ENCODE measurements at places on chromosomes 13 and 19. TPM values are rescaled to one million over a fixed set of nuclear protein-coding genes. Genes with fewer than 3 reads are reported as not detected.

DNA sequence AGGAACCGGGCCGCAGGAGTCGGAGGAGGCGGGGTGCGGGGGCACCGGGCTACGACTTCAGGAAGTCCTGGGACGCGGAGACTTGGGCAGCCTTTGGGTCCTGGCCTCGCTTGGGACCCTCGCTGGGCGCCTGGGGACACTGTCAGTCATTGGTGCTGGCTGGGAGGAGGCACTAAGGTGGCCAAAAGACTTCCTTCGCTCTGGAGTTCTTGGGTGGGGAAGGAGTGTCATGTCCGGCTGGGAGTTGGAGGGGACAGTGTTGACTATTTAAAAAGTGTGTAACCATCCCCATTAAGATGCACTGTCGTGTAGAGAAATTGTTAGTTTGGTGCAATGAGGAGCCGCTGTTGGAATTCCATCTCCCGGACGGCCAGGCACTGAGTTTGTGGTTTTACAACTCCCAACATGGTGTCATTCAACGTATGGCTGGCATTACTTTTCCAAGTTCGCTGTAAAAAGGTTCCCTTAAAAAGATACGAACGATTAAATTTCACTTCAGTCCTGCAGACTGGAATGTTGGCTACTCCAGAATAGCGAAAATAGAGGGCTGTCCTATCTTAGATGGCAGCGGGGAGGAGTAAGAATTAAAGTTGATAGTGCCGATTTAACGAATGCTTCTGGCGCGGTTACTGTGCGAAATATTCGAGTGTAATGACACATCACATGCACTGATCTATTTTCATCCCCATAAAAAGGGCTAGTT is 776 bp downstream of the DNAJC3 start:
- peak; percentile 22 for DNase-seq

RNF225 gene
- 0.99 TPM for total RNA-seq

BABAM1 gene
- 43.6 TPM for total RNA-seq

DNA sequence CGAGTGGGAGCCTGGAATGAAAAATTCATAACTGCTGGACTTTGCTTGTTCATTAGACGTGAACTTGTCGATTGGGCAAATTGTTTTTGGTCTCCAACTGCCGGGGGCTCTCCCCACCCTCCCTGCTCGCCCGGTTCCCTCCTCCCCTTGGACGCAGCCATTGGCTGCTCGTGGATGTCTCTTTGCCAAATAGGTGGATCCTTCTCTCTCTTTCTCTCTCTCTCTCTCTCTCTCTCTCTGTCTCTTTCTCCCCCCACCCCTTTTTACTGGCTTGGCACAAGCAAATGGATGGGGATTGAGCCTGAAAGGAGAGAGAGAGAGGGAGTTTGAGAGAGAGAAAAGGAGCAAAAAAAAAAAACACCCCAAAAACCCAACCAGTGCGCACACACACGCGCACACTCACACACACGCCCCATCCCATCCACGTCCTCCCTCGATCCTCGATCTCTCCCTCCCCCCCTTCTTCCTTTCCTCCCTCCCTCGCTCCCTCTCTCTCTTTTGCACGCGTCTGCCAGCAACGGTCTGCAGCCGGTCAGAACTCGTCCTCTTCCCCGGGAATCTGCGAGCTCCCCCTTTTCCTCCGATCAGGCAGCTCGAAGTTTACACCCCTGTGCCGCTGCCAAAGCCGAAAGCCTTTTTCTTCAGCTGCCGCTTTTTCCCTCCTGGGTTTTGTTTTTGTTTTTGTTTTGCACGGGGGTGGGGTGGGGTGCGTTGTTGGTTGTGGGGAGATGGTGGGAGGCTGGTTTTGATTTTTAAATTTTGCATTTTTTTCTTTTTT is 27.8 kb downstream of the NFIX start:
- DNase-seq = peak; percentile 98

- DNase-seq = no peak
These were observed 59.8 kb upstream of the RCBTB2 start for GRCh38 chr13:48592688-48593049.

DNA sequence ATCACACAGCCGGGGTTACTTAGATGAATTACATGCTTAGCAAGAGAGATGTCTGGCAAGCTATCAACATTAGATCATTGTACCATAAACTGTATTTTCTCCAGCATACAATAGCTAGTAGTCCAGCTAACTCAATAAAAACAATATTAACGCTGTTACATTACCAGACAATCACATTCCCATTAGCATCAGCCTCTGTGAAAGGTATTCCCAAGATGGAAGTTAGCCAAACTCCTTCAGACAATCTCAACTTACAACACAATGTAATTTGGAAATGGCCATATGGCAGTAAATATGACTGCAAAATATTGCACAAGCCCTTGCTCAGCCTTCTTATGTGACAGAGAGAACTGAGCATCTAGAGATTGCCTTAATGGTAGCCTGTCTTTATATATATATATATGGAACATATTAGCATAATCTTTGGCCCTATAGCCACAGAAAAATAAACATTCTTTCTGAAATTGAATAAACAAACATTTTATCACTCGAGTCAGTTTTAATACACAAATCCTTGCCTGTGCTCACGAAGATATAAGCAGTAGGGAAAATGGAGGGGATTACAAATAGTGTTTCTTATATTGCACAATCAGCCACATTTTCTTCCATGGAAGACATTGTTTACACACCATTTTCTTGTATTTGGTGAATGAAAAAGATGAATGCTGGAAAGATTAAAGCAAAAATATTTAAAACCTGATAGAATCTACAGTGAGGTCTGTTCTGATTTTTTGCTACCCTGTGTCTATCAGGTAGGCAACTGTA is 1060.5 kb downstream of the DIAPH3 start:
- peak; percentile 71 for DNase-seq

DNA sequence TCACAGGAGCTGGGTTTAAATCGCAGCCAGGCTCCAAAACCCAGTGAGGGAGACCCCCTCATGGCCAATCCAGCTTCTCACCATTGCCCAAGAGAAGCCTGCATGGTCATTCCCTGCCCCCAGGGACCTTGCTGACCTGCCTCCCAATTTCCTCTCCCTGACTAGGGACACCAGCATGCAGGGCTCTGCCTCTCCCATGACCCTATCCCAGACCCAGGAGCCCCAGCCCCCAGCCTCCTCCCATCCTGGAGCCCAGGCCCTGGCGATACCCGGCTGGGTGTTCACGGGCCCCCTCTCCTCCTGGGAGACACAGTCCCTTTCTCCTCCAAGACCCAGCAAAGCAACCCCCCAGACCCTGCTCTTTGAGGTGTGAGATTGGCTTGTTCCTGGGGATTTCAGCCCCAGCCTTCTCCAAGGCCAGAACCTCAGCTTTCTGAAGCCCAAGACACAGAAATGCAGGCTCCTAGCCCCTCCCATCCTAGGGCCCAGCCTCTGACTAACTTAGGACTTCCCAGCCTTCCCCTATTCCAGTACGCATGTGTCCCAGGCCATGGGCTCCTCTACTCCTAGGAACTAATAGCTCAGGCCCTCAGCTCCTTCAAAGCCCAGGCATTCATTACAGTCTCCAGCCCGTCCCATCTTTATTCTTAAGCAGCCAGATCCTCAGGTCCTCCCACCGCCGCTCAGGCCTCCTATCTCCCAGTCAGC is 1.1 kb downstream of the GYS1 start:
- DNase-seq = peak; percentile 78

- DNase-seq = no peak
These were observed 18.0 kb downstream of the CAPN12 start for GRCh38 chr19:38726284-38726673.

DNA sequence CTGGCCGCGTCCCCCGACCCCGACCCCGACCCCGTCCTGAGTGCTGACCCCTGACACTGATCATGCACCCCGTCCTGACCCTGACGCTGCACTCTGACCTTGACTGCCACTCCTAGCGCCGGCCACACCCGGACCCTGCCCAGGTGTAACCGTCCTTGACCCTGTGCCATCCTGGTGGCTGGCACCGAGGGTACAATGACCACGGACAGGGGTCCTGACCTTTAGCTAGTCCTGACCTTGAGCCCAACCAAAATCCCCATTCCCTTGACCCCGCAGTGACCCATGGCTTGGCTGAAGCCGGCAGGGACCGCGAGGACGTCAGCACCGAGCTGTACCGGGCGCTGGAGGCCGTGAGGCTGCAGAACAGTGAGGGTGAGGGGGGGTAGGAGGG is 25.9 kb downstream of the CLEC4M start:
- DNase-seq = no peak

- peak; percentile 74 for DNase-seq
These were observed 11.3 kb downstream of the GTPBP3 start for GRCh38 chr19:17348700-17349099.

GRCh38 chr13:77698201-77699058 is 943 bp downstream of the SLAIN1 start:
- peak; percentile 3 for DNase-seq

DNA sequence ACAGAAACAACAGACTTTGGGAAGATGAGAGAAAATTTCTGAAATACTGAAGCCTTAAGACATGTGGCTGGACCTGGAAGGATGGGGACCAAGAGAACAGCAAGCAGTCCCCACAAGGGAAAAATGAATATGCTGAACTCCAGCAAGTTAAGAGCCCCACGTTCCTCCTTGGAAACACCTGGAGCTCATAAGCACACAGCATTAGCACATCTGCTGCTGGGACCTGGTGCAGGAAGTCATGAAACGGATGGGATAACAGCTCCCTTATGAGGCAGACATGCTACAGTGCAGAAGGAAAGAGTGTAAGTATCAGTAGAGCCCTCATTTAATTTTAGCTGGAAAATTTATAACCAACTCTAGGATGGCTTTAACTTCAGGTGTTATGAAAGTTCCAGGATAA is 67.3 kb downstream of the SLC15A1 start:
- DNase-seq = peak; percentile 27

GRCh38 chr13:77742801-77743200 is 45.3 kb downstream of the SLAIN1 start:
- no peak for DNase-seq

- no peak for DNase-seq
These were observed 4.7 kb downstream of the PRR36 start for GRCh38 chr19:7869453-7869909.

EFNA2 gene
- total RNA-seq = 0.39 TPM

DNA sequence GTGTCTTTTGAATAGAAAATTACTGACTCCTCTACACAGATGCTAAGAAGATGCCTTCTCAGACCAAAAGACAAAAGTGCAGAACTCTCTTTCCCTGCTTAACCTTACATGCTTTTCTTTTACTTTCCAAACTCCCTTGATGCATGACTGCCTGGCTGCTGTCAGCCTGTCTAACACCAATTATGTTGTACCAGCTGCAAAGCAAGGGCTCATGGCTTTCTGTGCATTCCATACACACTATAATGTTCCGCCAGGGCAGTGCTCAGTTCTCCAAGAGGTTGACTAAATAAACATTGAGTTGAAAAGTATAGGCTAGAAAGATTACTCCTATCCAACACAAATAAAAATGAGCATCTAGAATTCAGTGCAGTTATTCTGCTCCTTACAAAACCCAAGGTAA is 330.4 kb upstream of the NBEA start:
- no peak for DNase-seq

GRCh38 chr19:11196406-11197287 is 698 bp downstream of the KANK2 start:
- DNase-seq = no peak

DNA sequence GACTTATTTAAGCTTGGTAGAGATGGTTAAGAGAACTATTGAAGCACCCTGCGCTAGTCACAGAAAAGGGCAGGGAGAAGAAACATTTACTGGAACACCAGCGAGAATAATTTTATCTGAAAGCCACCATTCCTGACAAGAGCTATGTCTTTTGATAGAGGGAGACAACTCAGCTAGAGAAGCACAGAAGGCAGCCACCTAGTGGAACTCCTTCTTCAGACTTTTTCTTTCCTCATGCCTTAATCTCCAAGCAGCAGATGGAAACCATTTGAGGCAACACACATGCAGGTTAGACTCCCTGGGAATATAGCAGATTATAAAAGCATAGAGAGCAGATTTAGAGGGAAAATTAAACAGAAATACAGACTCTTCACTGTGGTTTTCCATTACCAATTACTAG is 813.4 kb downstream of the SLITRK6 start:
- DNase-seq = no peak

- DNase-seq = peak; percentile 81
These were observed 20.7 kb downstream of the SAMD4B start for GRCh38 chr19:39362682-39363657.

DNA sequence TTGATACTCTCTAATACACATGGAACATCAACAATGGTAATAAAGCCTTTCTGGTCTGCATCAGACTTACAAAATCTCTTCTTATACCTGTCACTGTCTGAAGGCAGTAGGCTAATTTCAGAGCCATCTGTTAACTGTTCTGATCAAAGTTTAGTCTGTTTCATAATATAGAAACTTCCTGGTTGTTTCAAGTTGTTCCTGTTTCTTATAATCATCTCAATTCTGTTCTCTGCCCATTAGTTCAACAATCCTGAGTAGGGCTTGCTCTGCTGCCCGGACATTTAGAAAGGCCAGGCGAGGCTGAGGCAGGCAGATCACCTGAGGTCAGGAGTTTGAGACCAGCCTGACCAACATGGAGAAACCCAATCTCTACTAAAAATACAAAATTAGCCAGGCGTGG is 5.4 kb upstream of the ZSCAN5A start:
- DNase-seq = no peak

ZNF570 gene
- total RNA-seq = 7.2 TPM

GRCh38 chr13:40152145-40152544 is 496.7 kb downstream of the COG6 start:
- DNase-seq = no peak

GRCh38 chr19:3801412-3802096 is 15.4 kb upstream of the MATK start:
- DNase-seq = no peak

LATS2 gene
- 15.4 TPM for total RNA-seq

DNA sequence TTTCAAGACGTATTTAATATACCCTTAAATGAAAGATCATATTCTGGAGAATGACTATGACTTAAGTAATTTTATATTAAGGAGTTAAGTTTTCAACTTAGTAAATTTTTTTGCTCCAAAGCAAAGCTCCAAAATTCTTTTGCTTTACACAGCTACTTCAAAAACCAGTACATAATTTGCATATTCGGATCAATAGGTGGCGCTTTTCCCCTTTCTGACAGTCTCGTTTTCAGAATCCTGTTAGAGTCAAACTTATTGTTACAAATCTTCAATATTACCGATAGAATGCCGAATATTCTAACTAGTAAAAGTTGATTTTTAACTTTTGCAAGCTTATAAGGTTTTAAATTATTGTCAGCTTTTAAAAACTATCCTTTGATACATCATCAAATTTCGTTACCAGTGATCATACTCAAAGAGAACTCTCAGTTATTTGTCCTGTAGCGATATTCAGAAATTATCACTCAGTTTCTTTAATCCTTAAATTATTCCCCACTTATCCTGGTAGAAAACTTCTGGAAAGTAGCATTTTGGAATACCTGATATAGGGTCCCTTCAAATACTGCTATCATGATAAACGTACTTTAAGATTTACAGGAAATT is 852.7 kb upstream of the KLHL1 start:
- peak; percentile 15 for DNase-seq

Measured in skin of body (tissue), 3 donors.